CD4-positive, alpha-beta T cell treated with Interleukin-15 for 4 hours (primary cell): ENCODE measurements at places on chromosomes 5 and 9.

GRCh38 chr5:178235588-178235974, 3.0 kb upstream of the PHYKPL start:
- DNase-seq = no peak

GRCh38 chr9:37293664-37294524, 128.6 kb upstream of the GRHPR start:
- DNase-seq = no peak

DNA sequence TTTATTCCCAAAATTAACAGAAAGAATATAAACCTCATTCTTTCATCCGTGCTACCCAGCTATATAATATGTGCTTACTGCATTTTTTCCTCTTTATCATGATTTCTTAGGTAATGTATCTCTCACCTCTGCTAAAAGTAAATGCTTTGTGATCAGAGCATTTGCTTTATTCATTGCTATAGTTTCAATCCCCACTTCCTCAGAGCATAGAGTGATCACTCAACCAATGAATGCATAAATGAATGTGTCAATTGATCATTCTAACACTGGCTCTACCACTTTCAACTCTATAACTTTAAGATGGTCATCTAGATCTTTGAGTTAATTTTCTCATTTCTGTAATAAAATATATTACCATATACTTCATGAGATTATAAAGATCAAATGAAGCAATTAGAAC, 719.2 kb downstream of the CETN3 start:
- DNase-seq = no peak

- no peak for DNase-seq
Observed at GRCh38 chr5:136726506-136726905, 361.2 kb upstream of the TRPC7 start.

GRCh38 chr9:35070823-35071813, 1.3 kb downstream of the VCP start:
- DNase-seq = peak; percentile 54

- peak; percentile 86 for DNase-seq
Observed at GRCh38 chr9:114387680-114388356, at the start of gene AKNA. TSS of gene AKNA (minus strand) at chr9:114387982. CDS start at chr9:114381333, 6,649 bp downstream.
